ENCODE measurements at places on chromosomes 11 and 22.

GRCh38 chr22:22692707-22693530 lies 48.5 kb downstream of the GGTLC2 start:
- DNase-seq, result peak; percentile 44

DNA sequence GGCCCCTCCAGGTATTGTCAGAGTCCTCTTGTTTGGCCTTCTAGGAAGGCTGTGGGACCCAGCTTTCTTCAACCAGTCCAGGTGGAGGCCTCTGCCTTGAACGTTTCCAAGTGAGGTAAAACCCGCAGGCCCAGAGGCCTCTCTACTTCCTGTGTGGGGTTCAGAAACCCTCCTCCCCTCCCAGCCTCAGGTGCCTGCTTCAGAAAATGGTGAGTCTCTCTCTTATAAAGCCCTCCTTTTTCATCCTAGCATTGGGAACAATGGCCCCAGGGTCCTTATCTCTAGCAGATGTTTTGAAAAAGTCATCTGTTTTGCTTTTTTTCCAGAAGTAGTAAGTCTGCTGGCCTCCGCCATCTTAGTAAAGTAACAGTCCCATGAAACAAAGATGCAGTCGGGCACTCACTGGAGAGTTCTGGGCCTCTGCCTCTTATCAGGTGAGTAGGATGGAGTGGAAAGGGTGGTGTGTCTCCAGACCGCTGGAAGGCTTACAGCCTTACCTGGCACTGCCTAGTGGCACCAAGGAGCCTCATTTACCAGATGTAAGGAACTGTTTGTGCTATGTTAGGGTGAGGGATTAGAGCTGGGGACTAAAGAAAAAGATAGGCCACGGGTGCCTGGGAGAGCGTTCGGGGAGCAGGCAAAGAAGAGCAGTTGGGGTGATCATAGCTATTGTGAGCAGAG lies at the start of gene CD3E:
Gene CD3E, plus strand, starts transcription at position 163 of the 681 bp plus-strand sequence. Its CDS starts 223 bp downstream, at position 386.
- no peak for DNase-seq

GRCh38 chr11:75342966-75343870 lies 8.2 kb downstream of the ARRB1 start:
- DNase-seq, result no peak

DNA sequence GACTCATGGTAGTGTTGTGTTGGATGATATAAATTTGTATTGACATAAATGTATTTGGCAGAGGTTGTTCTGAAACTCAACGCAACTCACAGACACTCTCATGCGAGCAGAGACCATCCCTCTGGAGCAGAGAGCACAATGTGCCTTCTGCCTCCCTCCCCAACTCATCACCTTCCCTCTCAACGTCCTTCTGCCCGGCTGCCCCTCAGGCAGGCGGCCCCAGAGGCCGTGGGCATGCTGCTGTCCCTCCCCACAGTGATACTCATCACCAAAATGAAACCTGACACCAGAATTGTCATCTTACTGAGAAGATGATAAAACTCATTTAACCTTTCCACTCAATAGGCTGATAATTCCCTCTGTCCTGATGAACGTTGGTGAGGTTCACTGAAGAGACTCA lies 260.6 kb downstream of the ETS1 start:
- peak; percentile 48 for DNase-seq

DNA sequence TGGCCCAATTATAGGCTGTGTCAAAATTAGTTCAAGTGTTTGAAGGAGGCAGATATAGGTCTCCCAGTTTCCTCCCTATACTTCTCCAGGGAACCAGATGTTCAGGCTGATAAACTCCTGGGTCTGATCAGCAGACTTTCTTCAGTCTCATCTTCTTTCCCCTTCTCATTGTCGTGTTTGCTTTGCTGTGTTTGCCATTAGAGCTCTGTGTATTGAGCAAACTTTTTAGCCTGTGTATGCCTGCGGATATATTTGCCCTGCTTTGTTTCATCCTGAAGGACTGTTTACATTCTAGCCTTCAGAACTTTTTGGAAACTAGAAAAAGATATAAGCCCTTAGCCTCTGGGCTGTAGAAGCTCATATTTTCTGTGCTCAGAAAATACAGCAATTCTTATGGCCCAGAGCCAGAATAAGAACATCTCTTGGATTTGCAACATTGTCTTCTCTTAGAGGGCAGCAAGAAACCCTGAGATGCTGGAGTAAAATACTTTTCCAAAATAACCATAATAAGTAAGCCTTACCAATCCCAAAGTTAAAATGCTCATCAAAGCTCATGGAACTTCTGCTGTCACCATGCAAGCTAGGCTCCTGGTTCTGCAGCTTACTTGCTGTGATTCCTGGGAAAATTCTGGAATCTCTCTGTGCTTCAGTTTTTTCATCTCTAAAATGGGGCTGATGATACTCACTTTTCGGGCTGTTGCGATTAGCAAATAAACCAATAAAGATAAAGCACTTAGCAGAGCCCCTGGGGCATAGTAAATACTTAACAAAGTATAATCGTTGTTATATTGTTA lies 34.1 kb upstream of the ME3 start:
- DNase-seq, result no peak

DNA sequence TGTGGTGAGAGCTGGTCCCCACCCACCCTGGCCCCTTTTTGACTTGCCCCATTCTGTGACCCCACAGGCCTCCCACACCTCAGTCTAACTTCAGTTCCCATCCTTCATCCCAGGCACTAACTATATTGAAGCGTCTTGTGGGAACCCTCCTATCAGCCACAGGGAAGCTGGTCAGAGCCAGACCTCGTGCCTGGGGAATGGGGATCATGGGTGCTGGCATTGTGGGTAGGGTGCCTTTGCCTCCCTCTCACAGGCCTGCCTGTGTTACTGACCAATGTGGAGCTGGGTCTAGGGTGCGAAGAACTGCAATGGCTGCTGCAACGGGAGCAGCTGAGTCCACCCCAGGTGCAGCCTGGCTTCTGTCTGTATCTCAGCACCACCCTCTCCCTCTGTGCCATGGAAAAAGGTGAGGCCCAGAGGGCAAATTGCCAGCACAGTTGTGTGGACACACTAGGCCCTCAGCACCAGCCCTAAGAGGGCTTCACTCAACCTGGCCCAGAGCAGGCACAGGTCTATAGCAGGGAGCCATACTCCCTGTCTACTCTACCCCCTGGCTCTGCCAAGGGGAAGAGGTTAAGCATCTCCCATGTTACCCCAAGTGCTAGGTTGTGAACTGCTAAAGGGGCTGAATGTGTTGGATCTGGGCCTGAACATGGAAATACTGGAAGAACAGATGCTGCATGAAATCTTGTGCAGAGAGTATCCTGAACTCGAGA lies 37.3 kb downstream of the RRP8 start:
- DNase-seq, result no peak

- no peak for DNase-seq
Observed at GRCh38 chr11:7844986-7845385, 48.2 kb upstream of the OR5P2 start.

DNA sequence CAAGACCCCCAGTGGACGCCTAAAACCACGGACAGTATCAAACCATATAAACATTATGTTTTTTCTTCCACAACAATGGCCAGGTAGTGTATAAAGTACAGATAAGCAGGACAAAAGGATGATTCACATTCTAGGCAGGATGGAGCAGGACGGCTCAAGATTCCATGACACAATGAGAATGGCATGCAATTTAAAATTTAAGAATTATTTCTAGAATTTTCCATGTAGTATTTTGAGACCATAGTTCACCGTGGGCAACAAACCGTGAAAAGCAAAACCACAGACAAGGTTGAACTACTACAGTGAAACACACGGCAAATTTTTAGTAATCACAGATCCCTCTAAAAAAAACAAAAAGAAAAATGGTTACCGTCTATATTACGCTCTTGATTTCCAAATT lies 7.5 kb downstream of the NARS2 start:
- no peak for DNase-seq

DNA sequence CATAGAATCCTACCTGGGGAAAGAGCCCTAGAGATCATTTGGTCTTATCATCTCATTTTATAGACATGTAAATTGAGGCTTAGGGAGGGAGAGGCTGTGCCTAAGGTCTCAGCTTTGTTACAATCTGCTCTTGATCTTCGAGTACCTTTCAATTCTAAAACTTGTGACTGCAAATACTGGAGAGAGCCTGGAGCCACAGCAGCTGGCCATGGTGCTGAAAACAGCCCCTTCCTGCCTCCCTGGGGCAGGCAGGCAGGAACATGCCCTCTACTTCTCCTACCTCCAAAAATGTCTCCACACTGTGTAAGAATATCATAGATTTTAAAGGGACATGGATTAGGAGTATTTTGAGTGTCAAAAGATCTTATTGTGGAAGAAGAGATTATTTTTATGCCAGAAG lies 52.2 kb downstream of the C22orf42 start:
- peak; percentile 45 for DNase-seq

- DNase-seq, result no peak
Observed at GRCh38 chr11:103995896-103996295, 40.5 kb upstream of the DDI1 start.

GRCh38 chr11:112999520-112999919 lies 38.3 kb downstream of the NCAM1 start:
- no peak for DNase-seq

GRCh38 chr22:44472598-44472997 lies 25.4 kb downstream of the RTL6 start:
- DNase-seq, result no peak

GRCh38 chr22:42780070-42780540 lies 59.4 kb upstream of the A4GALT start:
- peak; percentile 96 for DNase-seq

- no peak for DNase-seq
Observed at GRCh38 chr11:7572001-7572712, 58.4 kb downstream of the PPFIBP2 start.

- peak; percentile 88 for DNase-seq
Observed at GRCh38 chr11:75625021-75625420, 43.8 kb downstream of the MAP6 start.

DNA sequence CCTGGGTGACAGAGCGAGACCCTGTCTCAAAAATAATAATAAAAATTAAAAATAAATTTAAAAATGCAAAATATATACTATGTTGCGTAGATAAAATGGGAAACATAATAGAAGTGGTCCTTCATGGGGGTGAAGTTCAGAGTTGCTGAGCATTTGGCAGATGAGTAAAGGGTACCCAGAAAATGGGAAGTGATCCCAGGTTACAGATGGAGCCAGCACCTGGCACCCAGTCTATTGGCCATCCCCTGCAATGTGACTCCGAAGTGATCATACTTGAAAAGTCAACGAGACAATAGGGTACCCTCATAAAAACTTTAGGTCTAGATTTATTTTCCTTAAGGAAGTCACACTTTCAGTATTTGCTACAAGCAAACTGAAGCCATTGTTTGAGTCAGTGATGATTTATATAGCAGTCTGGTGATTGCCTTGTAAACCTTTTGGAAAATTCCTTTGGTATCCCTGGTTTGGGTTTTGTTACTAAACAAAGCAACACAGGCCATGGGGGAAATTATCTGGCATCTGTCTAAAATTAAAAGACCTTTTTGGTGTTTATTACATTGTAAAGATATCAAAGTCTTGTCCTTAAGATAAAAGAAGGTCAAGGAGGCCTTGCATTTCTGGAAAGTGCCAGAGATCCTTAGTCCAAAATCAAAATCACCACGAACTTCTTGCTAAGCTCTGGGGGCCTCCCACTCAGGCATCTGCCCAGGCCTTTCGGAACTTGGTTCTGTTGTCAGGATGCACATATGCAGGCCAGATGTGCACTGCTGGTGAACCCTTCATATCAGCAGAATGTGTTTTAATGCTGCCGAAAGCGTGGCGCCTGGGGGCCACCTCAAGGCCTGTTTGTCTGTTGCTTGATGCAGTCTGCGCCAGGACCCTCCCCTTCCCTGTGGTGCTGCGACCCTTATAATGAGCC lies 4.3 kb downstream of the SMARCB1 start:
- peak; percentile 70 for DNase-seq

DNA sequence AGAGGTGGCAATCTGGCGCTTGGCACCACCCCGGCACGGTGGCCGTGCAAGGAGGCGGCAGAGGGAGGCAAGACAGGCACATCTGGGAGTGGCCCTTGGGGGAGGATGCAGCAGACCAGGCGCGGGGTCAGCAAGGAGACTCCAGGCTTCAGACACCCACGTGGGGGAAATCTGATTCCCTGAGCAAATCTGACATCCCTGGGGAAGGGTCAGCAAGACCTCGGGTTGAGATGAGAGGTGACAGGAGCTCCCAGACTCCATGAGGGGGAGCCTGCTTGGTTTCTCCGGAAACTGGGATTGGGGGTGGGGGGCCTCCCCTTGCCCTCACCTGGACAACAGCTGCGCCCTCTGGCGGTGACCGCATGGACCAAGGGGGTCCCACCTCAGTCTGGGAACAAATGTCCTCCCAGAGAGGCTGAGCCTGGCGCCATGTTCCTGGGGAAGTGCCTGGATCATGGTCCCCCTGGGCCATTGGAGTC lies 4.0 kb upstream of the RCOR2 start:
- peak; percentile 65 for DNase-seq

DNA sequence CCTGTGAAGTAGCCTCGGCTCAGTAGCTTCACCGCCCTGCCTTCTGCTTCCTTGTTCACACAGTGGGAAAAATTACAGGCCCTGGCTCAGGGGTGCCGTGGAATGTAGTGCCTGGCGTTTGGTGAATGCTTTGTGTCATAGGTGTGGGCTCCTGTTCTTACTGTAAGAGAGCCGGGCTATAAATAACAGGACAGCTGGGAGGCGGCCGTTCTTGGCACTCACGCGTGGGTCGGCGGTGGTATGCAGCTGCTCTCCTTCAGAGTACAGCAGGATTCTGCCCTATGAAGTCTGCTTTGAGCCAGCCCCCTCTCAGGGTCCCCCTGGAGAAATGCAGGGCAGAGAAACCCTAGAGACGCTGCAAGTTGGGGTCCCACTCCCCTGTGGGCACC lies 84.2 kb downstream of the CTTN start:
- peak; percentile 30 for DNase-seq

DNA sequence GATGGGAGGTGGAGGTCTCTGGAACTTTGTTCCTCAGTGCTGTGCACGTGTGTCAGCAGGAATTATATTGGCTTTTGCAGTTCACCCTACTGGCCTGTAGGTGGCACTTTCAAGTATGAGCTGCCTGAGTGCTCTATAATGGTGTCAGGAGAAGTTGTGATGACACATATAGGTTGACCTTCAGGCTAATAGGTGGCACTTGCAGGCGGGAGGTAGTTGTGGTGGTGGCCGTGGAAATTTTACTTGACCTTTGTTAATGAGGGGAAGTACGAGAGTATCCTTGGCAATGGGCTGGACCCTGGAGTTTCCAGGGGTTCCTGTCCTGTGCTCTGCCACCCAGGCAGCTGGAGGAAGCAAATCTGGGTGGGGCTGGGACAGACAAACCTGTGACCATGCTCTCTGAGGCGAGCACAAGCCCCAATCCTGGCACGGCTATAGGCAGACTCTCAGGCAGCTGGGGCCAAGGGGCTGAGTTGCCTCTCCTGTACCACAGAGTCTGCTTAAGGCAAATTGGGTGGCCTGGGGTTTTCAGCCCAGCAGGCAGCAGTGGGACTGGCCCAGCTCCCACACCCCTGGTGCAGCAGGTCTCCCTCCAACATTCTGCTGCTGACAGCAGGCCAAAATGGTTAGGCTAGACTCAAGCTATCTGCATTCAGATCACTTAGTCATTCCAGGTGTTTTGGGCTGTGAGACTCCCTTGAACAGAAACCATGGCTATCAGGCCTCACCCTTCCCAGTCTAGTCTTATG lies 147.5 kb upstream of the CTSC start:
- DNase-seq, result peak; percentile 21

DNA sequence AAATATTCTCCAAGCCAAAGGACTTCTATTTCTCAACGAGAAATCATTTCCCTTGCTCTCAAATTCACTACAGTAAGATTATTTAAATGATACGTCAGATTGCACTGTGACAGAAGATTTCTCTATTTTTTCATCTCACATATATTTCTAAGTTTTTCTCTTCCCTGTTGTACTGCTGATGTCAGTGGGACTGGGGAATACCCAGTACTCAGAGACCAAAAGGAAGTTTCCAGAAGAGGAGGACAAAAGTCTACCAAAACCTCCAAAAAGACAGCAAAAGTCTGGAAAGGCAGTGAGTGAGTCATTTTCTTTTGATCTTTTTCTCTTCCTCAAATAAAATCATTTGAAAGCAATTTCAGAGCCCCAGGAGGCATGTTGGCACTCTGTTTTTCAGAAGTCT lies 149.8 kb upstream of the PITPNB start:
- DNase-seq, result no peak

All from eye (tissue), 1 donor.